Peyer's patch (tissue), 4 donors: ENCODE measurements at places on chromosomes 5 and 9. TPM values are rescaled to one million over a fixed set of nuclear protein-coding genes. Genes with fewer than 3 reads are reported as not detected.

C9orf153 gene
- 0.54 TPM for total RNA-seq

KCNV2 gene
- not detected for total RNA-seq

ST6GALNAC4 gene
- 39.9 TPM for total RNA-seq

WHRN gene
- total RNA-seq, result 10.7 TPM

FCN2 gene
- total RNA-seq, result not detected

SPATA31A5 gene
- not detected for total RNA-seq

ANKRD18A gene
- 9.0 TPM for total RNA-seq

FST gene
- total RNA-seq, result 8.8 TPM

PIP5K1B gene
- total RNA-seq, result 51.8 TPM

HTR4 gene
- total RNA-seq, result 45.4 TPM

TXNDC8 gene
- not detected for total RNA-seq

GRCh38 chr5:58545912-58546311, 37.0 kb upstream of the RAB3C start:
- peak; percentile 21 for DNase-seq

DNA sequence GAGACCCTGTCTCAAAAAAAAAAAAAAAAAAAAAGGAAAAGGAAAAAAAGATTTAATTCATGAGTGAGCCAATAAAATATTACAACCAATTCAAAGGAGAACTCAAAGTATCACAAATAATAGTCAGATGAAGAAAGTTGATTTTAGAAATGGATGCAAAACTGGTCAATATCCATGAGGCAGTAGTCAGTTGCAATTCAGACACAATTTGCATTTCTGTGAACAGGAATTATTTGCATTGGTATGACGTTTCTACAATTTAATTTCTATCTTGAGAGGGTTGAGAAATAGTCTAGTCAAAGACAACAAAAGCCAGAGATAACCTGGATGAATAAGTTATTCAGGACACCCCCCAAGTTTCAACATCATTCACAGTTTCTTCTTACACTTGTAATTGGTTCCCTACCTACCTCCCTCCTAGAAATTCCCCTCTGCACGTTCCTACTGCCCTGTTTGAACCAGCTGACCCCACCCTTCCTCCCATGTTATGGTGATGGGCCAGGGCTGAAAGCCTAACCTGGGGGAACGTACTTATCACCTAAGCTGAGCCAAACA, 28.6 kb upstream of the CDKN2AIPNL start:
- no peak for DNase-seq

- DNase-seq, result no peak
Measured at GRCh38 chr9:98584059-98584458, 124.7 kb downstream of the GABBR2 start.

DNA sequence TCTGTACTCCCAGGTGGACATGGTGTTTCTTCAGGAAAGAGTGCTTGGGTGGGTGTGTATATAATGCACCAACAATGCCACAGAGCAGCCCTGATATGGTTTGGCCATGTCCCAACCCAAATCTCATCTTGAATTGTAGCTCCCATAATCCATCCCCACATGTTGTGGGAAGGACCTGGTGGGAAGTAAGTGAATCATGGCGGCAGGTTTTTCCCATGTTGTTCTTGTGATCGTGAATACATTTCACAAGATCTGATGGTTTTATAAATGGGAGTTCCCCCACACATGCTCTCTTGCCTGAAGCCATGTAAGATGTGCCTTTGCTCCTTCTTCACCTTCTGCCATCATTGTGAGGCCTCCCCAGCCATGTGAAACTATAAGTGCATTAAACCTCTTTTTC, 158.5 kb downstream of the NR3C1 start:
- DNase-seq, result no peak

DNA sequence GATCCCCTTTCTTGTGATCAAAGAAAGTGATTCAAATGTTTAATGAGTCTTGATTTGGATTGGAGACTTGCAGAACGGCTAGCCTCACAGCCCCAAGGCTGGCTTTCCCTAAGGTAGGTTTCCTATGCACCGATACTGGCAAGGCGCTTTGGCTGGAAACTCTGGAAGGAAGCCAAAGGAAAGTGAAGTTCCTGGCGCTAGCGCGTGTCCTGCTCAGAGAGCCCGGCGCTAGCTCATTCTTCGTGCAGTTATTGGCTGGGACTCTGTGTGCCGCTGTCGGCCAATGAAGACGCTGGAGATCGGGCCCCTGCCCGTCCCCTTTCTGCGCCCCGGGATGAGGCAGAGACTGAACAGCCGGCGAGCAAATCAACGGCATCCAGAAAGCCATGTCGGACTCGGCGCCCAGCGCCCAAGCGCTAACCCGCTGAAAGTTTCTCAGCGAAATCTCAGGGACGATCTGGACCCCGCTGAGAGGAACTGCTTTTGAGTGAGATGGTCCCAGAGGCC, at the start of gene PCDHGC3:
Gene PCDHGC3 (plus strand): TSS at position 342 of the 507 bp plus-strand sequence. CDS start 151 bp downstream, at position 493.
- DNase-seq, result peak; percentile 91

- DNase-seq, result no peak
Measured at GRCh38 chr5:76836181-76836580, 13.6 kb upstream of the S100Z start.

DNA sequence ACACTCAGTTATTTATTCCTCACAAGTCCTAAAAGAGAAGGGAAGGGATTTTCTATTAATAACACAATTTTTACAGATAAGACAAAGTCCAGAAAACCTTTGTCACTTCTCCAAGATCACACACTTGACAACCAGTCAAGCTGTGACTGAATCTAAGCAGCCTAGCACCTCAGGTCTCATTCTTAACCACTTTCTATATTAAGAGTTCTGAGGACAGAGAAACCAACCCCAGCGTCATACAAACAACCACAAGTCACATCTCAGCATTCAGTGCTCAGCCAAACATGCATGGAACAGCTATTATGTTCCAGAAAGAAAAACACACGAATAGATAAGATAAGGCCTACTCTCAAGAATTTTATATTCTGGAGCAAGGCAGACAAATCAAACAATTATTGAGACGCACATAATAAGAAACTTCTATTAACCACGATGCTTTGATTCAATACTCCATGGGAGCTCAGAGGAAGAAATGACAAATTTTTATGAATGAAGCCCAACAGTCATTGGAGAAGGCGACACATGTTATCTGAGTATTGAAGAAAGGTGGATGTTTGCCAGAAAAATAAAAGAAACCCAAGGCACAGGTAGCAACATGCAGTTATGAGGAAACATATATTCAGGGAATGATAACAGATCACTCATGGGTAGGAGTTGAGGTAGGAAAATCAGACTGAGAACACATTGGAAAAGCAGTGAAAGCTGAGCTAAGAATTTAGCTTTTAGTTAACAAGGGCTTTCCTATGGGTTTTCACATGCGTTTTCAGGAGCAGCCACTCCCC, 113.1 kb downstream of the HTR4 start:
- no peak for DNase-seq

- DNase-seq, result no peak
Measured at GRCh38 chr5:83777856-83778255, 57.2 kb upstream of the HAPLN1 start.

DNA sequence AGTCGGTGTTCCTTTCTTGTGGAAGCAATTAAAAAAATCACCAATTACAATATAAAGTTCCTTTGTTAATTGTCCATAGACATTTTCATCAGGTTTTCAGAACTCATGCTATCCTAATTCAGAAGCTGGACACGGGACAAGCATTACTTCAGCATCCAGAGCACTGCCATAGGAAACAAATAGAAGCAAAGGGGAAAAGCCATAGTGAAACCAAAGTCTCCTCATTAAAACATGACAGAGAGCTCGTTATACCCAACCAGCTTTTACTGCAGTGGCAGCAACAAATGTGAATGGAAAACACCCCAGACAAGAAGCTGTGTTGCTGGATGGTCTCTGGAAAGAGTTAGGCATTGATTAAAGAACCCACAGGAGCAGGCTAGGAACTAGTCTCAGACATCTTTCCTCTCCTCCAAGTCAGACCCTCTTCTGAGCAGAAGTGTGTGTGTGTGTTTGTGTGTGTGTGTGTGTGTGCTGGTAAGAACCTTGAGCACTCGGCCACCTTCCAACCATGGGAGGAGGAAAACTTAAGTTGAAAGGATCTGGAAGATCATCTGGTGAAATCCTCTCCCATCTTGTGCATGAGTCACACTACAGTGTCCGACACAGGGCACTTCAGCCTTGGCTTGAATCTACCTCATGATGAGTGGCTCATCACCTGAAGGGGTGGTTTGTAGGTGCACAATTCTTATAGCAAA, 162.6 kb upstream of the ADAMTS16 start:
- DNase-seq, result no peak

GRCh38 chr5:161372682-161373344, 173.7 kb downstream of the GABRB2 start:
- no peak for DNase-seq

- DNase-seq, result no peak
Measured at GRCh38 chr5:100909034-100909433, 6.0 kb upstream of the ST8SIA4 start.

- DNase-seq, result no peak
Measured at GRCh38 chr5:151534350-151534749, 56.8 kb downstream of the FAT2 start.

GRCh38 chr5:168747987-168748777, 169.0 kb upstream of the PANK3 start:
- DNase-seq, result no peak

GRCh38 chr5:18329328-18329727, 695.1 kb downstream of the TAF11L14 start:
- DNase-seq, result no peak

DNA sequence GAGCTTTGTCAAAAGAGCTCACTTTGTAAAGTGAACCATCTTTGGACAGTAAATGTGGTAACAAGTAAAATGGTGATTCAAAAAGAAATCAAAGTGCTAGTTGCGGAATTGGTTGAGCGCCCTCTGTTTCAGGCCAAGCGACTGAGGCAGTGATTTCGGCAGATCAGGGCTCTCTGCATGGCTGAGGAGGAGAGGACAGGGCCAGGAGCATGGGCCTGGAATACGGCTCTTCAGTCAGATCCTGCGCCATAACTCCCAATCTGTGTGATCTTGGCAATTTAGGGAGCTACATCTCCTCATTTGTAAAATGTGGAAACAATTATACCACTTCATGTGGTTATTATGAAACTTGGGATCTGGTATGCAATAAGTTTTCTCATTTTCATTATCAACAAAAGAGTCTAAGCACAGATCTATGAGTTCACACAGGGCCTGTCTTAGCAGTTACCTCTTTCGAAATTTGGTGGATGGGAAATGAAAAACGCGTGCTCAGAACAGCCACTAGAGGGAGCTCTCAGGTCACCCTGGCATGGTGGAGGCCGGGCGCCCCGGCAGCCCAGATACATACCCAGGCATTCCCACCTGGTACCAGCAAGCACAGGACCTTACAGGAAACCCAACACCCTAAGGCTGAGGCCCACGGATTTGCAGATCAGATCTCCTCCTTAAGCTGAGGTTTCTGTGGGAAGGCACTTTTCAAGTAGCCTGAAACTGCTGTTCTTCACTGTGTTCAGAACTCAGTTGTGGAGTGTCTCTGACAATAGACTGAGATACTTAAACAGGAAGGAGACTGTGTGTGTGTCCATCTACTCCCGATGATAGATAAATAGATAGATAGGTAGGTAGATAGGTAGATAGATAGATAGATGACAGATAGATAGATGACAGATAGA, 303.7 kb downstream of the RAB3C start:
- peak; percentile 57 for DNase-seq

- DNase-seq, result no peak
Measured at GRCh38 chr9:92324889-92325268, 271 bp downstream of the NOL8 start.

DNA sequence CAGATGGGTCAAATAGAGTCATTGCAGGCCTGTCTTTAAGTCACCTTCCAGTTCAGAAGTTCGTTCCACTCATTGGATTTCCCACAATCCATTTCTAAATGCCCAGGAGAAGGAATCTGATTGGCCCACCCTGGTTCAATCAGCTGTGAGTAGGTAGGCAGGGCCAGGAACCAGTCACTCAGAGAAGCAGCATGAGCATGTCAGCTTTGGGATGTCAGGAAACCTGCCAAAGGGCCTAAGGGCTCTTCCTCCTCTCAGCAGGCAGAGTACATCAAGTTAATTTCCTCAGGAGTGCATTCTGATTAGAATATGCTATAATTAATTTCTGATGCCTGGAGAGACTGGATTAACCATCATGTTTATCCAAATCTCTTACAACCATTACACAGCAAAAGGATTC, 412.9 kb upstream of the CCNH start:
- no peak for DNase-seq

GRCh38 chr5:39100851-39101396, 26.7 kb upstream of the RICTOR start:
- no peak for DNase-seq

DNA sequence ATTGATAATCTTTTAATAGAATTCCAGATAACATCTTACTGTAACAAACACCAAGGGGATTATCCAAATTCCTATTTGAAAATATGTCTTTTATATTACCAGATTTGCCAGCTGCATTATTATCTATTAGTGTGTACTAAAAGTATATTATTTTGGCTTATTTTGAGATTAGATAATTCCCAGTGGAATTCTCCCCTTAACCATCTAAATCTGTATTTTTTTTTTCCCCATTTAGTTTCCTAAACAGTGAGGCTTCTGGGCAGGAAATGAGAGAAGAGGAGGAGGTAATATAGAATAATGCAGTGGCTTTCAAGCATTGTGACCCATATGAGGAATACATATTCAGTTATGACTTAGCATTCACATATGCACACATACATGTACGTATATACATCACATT, 53.5 kb upstream of the ABL1 start:
- no peak for DNase-seq

- DNase-seq, result no peak
Measured at GRCh38 chr5:123387313-123387712, 35.9 kb downstream of the CEP120 start.

- no peak for DNase-seq
Measured at GRCh38 chr9:93290495-93291434, 106.8 kb downstream of the WNK2 start.

DNA sequence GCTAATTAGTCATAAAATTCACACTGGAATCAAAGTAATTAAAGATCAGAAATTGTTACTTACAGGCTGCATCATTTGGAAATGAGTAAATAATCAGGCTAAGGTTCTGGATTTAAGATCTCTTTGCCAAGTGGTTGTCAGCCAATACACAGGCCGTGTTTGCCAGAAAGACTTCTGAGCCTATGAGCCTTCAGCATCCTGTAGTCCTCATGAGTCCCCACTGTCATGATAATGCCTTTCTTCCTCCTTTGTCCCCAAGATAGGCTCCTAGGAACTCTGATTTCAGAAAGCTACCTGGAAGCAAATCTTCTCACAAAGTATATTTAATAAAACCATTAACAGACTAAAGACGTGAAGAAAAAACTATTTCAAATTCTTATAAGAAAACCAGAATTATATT, 810.5 kb downstream of the DNAH5 start:
- DNase-seq, result no peak

- DNase-seq, result no peak
Measured at GRCh38 chr5:120735076-120735475, 271.0 kb downstream of the PRR16 start.

GRCh38 chr9:114404531-114404930, 16.7 kb upstream of the AKNA start:
- no peak for DNase-seq
